ENCODE measurements at places on chromosomes 3 and 15.

- no peak for DNase-seq
Observed at GRCh38 chr15:78390826-78391225, 47.2 kb upstream of the IREB2 start.

- peak; percentile 38 for DNase-seq
Observed at GRCh38 chr15:51310064-51310463, 28.3 kb downstream of the CYP19A1 start.

- DNase-seq, result peak; percentile 80
Observed at GRCh38 chr3:133570139-133570936, 3.1 kb upstream of the CDV3 start.

DNA sequence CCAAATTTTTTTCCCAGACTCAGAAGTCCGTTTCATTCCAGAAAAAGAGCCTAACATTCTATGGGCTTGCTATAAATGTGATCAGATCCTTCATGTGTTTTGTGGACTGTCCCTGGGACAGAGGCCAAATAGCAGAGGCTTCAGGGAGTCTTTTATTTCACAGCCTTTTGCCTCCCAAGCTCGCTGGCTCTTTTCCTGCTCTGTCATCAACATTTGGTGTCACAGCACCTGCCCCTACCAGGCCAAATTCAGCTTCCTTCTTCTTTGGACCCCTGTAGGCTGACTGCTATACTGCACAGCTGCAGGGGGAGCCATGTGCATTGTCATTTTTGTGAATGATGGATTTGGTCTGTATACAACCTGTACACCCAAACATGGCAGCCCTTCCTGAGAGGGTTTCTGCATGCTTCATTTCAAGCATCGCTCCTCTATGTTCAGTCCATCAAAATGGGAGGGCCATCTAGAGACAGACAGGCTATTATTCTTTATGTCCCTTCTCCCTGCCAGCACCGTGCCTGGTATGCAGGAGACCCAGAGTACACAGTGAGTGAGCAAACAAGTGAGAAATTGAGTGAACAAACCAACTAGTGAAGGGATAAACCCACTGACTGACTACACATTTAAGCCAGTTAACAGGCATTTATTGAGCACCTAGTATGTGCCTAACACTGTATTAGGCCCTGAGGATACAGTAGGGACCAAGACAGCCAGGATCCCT, 17.9 kb upstream of the RPP14 start:
- DNase-seq, result no peak

- no peak for DNase-seq
Observed at GRCh38 chr3:178847190-178847589, 224.4 kb downstream of the ZMAT3 start.

DNA sequence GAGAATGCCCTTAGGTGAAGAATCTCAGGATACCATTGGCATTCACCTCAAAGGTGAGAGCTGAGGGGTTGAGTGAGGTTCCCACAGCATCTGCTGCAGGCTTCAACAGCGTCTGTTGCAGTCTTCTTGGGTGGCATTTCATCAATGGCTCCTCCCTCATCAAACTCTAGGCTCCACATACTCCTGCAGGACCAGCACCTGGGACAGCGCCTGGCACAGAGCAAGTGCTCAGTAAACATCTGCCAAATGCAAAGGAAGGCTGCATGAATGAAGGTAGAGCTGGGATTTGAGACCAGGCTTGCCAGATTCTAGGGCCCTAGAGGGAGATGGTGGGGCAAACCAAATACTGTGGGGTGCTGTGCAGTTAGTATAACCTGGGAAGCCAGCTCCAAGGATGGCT, 9.6 kb downstream of the TRH start:
- no peak for DNase-seq

DNA sequence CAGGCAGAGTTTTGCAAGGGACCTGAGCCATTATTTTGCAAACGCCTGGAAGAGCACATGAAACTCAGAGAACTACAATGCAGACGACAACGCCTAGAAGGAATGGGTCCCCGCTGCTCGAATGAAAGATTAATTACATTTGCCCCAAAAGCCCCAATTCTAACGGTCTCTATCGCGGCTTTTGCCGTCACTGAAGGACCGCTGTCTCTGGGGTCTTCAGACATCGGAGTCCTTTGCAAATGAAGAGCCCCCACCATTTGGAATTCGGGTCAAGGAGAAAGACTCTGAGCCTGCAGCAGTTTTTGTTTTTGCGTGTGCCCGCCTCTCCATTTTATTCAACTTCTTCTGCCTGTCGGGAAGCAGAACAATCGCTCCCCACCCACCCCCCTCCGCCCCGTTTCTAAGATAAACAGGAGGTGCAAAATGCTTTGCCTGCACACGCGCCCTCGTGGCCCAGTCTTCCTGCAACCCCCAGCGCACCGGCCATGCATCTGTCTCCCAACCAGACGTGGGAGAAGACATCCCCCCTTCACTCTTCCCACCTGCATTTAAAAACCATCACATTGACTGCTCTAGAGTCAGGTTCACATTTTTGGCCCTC, 13.5 kb downstream of the SOX2 start:
- no peak for DNase-seq

DNA sequence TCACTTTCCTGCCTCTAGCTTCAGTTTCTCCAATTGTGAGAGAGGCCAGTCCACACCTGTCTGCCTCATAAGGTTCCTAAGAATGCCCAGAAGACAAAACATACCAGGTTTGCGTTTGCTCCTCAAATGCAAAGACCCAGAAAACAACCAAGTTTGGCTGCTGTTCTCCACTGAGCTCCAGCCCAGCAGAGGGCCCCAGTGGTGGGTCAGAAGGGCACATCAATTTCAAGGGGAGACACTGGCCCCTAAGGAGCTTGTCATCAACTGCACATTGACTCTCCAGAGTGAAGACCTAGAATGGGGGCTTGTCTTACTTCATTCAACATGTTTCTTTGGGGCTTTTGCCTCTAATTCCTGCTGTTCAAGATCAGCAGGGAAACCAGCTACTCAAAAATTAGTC, 127.9 kb upstream of the SLC6A11 start:
- no peak for DNase-seq

- no peak for DNase-seq
Observed at GRCh38 chr3:146390006-146390772, 79.2 kb downstream of the PLSCR2 start.

- no peak for DNase-seq
Observed at GRCh38 chr15:81859737-81860516, 185.9 kb downstream of the MEX3B start.

GRCh38 chr3:34864011-34864410, 775.3 kb upstream of the ARPP21 start:
- DNase-seq, result no peak

GRCh38 chr3:124217542-124217941, 225.6 kb upstream of the ROPN1 start:
- DNase-seq, result no peak

DNA sequence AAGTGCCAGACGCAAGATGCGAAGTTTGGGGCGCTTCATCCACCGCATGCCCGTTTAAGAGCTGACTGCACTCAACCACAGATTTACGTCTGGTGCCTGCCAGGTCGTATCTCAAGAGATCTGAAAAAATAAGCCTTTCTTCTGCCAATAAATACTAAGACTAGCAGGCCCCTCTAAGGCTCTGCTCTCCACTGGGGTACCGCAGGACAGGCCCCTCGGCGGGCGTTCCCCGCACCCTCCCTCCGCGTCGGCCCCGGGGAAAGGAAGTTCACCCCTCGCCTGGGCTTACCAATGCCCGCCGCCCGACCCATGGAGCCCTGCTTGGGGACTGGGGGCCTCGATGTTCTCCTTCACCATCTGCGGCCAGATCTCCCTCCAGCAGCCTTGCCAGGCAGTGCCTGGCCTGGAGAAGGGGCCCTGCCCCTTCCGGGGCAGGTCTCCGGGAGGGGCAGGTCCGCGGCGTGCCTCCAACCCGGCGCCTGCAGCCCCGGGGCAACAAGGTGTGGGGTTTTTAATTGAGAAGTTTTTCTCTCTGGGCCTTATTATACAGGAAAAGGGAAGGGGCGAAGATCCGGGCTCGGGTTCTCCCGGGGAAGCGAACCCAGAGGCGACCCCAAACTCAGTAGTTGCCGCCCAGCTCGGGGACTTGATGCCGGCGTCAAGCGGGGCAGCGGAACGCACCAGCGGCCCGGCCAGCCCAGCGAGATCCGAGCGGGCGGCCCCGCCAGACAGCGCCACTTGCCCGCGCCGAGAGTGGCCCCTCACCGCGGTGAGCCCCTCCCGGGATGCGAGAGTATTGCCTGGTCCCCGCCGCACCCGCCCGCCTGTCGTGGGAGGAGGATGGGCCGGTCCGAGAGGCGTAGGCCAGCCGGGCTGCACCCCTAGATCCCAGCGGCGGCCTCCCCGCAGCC, 735 bp downstream of the GOLGA8B start:
- DNase-seq, result peak; percentile 18

DNA sequence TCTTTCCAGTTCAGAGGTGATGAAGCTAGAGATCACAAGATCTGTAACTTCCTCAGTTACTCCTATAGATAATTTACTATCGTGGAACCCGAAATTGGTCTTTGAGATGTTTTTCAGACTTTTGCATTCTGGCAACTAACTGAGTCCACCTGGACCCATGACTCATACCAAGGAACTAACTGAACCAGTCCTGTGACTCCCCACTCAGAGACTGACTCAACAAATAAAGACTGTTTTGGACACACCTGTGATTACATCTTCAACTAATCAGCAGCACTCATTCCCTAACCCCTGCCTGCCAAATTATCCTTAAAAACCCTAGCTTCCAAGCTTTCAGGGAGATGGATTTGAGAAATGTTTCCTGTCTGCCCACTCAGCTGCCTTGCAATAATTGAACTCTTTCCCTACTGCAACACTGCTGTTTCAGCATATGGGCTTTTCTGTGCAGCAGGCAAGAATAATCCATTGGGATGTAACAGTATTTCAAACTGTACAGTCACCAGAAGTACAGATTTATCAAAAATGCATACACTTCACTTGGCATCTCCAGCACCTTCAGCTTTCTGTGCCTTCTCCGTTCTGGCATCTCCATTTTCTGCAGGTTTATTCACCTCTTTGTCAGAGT, 57.7 kb downstream of the GATM start:
- no peak for DNase-seq

GRCh38 chr3:11803977-11804892, 42.5 kb downstream of the TAMM41 start:
- peak; percentile 37 for DNase-seq

GRCh38 chr15:64011736-64012135, 34.5 kb downstream of the DAPK2 start:
- no peak for DNase-seq

DNA sequence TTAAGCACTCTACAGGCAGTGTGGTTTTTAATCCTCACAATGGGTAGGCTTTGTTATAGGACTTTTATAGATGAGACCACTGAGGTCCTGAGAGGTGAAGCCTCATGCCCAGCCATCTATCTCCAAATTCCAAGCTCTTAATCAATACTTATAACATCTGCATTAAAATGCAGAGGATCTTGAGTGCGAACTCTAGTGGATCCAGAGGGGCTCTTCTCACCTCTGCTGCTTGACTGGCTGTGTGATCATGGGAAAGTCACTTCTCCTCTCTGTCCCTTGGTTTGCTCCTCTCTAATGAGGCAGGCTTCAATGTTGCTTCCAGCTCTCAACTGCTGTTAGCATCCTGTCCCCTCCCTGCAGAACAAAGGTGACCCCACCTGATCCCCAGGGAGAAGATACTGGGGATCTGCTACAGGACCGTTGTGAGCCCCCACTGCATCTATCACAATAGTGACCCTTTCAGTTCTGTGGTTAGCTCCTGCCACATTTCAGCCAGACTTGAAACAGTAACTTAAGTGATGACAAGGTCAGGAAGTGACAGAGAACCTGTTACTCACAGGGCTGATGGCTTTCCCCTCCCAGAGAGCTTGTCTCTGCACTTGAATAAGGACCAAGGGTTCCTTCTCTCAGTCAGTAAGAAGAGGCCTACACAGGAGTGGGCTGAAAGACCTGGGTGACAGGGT, 1.3 kb downstream of the SLC27A2 start:
- DNase-seq, result no peak

DNA sequence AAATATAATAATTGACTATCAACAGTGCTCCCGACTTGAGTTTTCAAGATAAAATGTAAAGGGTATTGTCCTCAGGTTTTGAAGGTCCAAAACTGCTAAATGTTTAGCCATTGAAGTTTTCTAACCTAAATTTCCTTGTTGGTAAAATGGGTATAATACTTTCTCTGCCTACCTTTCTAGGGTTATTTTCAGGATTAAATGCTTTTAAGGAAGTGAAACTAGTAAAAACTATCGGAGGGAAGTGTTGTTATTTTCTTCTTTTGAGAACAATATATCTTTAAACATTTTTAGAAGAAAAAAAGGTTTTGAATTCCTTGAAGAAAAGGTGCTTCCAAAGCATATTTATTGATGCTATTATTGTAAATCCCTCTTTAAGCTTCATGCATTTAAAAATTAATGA, 67.3 kb downstream of the FILIP1L start:
- no peak for DNase-seq

DNA sequence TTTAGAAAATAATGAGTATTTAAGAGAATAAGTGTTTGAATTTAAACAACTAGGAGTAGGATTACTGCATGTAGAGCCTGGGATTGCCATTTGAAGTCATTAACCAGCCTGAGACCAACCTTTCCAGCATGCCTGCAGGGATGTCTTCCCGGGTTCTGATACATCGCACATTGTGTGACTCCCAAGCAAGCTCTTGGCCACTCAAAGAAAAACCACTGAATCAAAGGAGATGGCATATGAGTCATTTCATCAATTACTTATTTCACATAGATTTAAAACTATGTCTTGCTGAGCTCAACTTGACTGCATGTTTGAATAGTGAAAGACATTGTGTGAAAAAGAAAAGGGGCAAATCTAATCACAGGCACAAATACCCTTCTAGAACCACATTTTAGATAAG, 15.0 kb upstream of the THBS1 start:
- DNase-seq, result no peak

- DNase-seq, result no peak
Observed at GRCh38 chr3:46242120-46242519, at the start of gene CCR3. Gene CCR3 (plus strand): TSS chr3:46242460. CDS start chr3:46265159, 22,699 bp downstream.

DNA sequence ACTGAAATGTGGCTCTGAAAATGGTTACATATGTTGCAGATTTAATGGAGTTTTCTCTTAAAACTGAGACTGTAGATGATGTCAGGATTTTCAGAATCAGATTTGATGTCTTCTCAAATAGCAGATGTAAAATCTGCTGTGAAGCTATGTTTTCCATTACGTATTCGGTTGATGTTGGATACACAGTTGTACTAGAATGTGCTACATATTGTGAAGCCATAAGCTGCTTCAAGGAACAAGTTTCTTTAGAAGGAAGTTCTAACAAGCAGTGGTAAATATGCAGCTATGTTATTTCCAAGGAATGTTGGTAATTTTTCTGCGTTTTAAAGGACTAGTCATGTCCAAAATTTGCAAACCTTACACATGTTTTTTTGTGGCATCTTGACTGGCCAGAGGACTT, 197.7 kb downstream of the RBMS3 start:
- DNase-seq, result no peak

DNA sequence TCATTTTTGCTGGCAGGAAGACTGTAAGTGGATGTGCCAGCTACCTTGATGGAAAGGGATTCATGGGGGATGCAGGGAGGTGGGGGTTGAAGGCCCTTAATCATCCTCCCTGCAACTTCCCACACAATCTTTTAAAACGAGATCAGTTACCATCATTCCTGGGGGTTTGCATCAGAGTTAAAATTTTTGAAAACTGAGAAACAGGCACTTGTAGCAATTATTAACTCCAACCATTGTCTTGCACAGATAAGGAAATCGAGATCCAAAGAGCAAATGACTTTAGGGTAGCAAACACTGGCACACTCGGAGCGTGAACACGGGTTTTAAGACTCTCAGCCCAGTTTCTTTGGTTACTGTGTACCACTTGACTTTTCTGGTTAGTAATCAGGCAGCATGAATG, 41.9 kb downstream of the GPD1L start:
- peak; percentile 20 for DNase-seq

Measured in NCI-H226 (cell line).